CD4-positive, alpha-beta T cell treated with Interleukin-15 for 4 hours (primary cell): ENCODE measurements at places on chromosomes 1 and 21.
A peak's percentile ranks its signal among the peaks of the same experiment; 100 is the strongest.

DNA sequence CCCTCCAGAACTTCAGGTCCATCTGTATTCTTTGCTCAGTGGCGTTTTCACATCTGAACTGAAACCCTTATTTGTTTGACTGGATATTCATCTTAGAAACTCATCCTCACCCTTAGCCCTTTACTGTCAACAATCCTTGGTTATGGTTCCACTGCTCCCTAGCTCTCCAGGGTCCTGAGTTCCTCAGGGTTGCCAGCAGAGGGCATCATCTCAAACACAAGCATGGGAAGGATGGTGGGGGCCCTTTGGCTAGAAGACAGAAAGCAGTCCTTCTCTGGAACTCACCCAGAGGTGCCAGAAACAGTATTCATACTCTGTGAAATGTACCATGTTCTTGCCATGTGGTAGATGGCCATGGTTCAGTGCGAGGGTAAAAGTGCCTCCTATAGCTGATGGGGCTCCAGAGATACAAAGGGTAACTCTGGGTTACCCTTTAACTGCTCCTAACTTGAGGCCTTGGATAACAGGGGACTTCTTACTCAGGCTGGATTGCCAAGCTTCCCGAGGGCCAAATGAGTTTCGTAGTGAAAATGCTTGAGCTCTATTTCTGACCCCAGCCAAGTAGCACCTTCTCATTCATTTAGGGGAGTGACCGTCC lies 11.3 kb downstream of the NCSTN start:
- DNase-seq: peak; percentile 13

DNA sequence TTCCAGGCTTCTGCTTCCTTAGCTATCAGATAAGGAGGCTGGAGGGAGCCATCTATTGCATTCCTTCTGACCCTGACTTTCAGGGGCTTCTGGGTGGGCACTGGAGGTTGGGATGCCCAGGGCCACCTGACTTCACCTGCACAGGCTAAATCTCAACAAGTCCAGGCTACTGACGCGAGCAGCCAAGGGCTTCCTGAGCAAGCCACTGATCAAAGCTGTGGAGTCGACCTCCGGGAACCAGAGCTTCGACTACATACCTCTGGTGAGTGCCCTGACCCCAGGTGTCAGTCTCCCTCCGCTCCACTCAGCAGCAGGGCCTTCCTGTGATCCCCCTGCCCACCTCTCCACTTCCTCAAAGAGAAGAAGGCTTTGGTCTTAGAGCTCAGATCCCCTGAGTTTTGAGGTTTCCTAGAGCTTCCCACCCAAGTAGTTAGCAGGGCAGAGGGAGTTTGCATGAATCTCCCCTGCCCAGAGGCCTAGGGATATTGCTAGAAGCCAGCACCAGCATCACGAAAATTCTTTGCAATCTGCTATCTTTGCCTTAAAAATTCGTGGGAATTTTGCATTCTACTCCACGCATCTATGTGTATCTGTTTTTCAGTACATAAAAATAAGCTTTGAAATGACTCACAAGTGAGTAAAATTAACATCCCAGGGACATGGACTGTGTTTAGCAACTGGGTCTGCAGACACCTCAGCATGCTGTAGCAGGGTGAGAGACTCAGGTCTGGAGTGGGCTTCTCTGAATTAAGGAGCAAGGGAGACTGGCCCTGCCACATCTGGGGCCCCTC lies 61.4 kb downstream of the VWA5B1 start:
- no peak for DNase-seq

- DNase-seq: no peak
These were observed 1.6 kb downstream of the E2F2 start for GRCh38 chr1:23529146-23530086.

GRCh38 chr1:245829826-245830225 lies 675.0 kb downstream of the KIF26B start:
- no peak for DNase-seq

DNA sequence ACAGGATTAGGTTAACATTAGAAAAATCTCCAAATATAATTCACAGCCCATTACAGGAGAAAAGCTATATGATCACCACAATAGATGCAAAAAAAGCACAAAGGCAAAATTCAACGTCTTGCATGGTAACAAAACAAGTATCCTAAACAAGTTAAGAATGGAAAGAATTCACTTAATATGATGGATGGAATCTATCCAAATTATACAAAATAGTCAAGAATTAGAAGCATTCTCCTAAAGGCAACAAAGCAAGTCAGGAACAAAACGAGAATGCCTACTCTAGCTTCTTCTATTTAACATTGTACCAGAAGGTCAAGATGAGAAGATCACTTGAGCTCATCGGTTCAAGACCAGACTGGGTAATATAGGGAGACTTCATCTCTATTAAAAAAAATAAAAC lies 442.8 kb downstream of the SETD4 start:
- no peak for DNase-seq

- no peak for DNase-seq
These were observed 45.2 kb downstream of the SCYL3 start for GRCh38 chr1:169848456-169848855.

GRCh38 chr1:86271046-86271445 lies 114.5 kb upstream of the COL24A1 start:
- DNase-seq: no peak
